Kidney (tissue), 22 donors: ENCODE measurements at places on chromosomes 1 and 21. TPM values are rescaled to one million over a fixed set of nuclear protein-coding genes. Genes with fewer than 3 reads are reported as not detected.
A peak's percentile ranks its signal among the peaks of the same experiment; 100 is the strongest.

Gene IGSF21
- 6.6 TPM for total RNA-seq

- no peaks in the 10 kb centered on the region for H3K27me3 ChIP-seq
- no peak overlapping the region for H3K27ac ChIP-seq
- no peaks in the 10 kb centered on the region for H3K36me3 ChIP-seq
Measured at GRCh38 chr1:238340989-238341388, 450.3 kb upstream of the ZP4 start.

GRCh38 chr1:77889671-77890070 lies 1.2 kb downstream of the NEXN start:
- DNase-seq = no peak
- H3K4me3 ChIP-seq = peak overlapping the region; percentile 86
- H3K27me3 ChIP-seq = no peaks in the 10 kb centered on the region
- H3K4me1 ChIP-seq = no peaks in the 10 kb centered on the region

DNA sequence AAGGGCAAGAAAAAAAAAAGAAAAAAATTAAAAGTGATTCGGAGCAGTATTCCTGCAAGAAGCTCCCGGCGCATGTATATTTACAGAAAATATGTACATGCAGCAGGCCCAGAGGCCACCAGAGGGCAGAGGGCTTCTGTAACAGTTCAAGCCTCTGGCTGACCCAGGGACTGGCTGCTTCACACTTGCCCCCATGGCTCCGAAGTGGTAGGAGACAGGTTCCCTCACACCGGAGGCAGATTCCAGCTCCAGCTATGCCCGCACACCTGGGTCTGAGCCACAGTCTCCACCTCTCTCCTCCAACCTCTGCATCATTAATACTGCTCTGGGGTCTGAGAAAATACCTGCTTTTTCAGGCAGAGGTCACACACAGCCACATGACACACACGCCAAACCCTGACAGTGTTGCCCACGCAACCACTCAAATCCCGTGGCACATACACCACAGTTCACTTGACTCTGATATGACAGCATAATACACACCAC lies 2.2 kb upstream of the ARHGAP30 start:
- DNase-seq = peak; percentile 12
- no peak overlapping the region for H3K4me3 ChIP-seq

GRCh38 chr1:17624611-17625233 lies 85.2 kb downstream of the ARHGEF10L start:
- no peak overlapping the region for H3K4me3 ChIP-seq
- H3K36me3 ChIP-seq = peaks cover 50% of the 10 kb centered on the region
- H3K4me1 ChIP-seq = no peaks in the 10 kb centered on the region
- peak overlapping the region; percentile 43 for H3K27ac ChIP-seq
- DNase-seq = no peak
- H3K27me3 ChIP-seq = no peaks in the 10 kb centered on the region
